ENCODE measurements at places on chromosomes 5 and 9. TPM values are rescaled to one million over a fixed set of nuclear protein-coding genes. Genes with fewer than 3 reads are reported as not detected.

GRCh38 chr9:27471789-27472188 lies 52.3 kb upstream of the IFNK start:
- no peak for DNase-seq

GRCh38 chr5:58043032-58043945 lies 416.6 kb downstream of the PLK2 start:
- DNase-seq: no peak

SPINK13 gene
- total RNA-seq: not detected

- no peak for DNase-seq
These were observed 1.7 kb downstream of the CORO2A start for GRCh38 chr9:98190757-98191105.

GRCh38 chr9:93126825-93127368 lies 7.2 kb downstream of the NINJ1 start:
- no peak for DNase-seq

- DNase-seq: no peak
These were observed 101.7 kb upstream of the TLX3 start for GRCh38 chr5:171207256-171207847.

DNA sequence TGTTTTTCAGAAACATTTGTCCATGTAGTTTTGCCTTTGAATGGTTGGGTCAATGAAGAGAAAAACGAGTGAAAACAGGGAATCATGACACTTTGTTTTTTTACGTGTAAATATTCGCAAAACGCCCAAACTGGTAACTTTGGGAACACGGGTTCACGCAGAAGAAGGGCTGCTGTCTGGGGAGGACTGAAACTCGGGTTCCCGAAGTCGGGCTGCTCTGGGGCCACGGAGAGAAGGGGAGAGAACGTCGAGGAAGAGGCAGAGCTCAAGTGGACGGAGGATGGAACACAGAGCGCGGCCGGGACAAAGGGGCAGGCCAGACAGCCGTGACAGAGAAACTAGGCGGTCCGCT lies 478 bp upstream of the SETD9 start:
- DNase-seq: no peak

DNA sequence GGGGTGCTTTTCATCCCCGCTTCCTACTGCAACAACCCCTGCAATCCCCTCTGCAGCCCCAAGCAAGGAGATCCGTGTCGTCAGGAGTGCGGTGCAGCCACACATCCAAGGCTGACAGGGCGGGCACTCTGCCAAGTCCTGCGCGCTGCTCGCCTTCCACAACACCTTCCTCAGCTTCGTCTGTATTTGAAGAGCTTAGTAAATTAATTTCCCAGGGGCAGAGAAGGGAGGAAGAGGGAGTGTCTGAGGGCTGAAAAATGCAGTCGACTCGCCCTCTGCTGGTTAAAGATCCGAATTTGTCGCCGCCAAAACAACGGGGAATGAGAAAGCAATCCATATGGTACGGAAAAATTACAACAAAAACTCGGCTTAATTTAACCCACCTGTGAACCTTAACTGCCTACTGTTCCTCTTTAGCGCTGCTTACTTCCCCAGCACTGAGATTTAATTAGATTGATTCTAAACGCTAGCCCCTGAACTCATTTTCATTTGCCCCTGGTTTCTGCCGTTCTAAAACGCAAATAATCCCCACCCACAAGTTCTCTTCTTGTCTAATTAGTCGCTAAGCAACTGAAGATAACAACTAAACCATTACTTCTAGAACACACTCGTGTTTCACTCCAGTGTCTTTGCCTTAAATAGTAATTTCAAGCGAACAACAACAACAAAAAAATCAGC lies 10.9 kb upstream of the PCDHB1 start:
- DNase-seq: no peak

GRCh38 chr5:34496701-34497469 lies 159.2 kb upstream of the RAI14 start:
- no peak for DNase-seq

DNA sequence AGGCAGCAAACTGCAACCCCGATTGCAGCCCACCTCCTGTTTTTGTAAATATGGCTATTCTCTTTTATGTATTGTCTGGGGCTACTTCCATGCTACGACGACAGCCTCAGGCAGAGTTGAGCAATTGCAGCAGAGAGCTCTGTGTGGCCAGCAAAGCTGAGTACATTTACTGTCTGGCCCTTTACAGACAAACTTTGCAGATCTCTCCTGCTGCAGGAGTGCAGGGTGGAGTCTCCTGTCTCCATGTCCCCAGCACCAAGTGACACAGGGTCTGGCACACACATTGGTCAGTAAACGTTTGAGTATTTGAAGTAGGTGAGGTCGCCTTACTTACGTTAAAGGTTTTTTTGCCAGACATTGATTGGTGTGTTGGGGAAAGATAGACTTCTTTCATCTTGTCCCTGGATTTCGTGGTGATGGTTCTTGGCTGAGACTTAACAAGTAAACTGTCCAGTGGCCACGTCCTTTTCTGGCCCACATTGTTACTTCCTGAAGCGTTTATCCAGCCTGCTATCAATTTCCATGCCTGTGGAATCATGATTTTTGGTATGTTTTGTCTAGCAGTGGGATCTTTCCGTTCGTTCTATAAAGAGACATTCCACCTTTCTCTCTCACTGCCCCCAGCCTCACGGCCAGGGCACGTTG lies 27.2 kb downstream of the PRRC2B start:
- DNase-seq: no peak

DOCK8 gene
- not detected for total RNA-seq

DNA sequence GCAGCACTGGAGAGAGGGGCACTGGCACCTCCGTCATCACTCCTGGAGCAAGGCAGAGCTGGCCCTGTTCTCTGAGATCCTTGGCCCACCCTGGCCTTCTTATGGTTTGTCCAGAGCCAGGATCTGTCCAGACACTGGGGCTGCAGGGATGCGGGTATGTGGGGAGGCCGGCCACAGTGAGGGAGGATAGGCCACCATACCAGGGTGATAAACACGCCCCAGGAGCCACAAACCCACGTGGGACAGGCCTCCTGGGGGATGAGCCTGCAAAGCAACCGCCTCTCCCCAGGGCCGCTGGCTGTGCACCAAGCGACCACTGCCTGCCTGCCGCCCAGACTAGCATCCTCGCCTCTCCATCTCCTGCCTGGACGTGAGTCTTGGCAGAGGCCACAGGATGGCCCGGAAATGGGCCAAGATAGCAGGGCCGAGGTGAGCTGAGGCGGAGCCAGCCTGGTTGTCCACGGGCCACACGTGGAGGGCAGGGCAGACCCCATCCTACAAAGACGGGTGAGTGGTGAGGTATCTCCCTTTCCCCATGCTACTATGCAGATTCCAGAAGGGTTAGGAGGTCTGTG lies 4.5 kb downstream of the OBP2A start:
- no peak for DNase-seq

GFI1B gene
- total RNA-seq: not detected

CDC20B gene
- total RNA-seq: not detected

GRCh38 chr9:19140259-19140658 lies 13.0 kb upstream of the PLIN2 start:
- no peak for DNase-seq

GRCh38 chr5:143470120-143470519 lies 66.6 kb upstream of the NR3C1 start:
- DNase-seq: no peak

- DNase-seq: no peak
These were observed 1792.3 kb downstream of the EFNA5 start for GRCh38 chr5:105878402-105878801.

- DNase-seq: no peak
These were observed 52.2 kb upstream of the TUT7 start for GRCh38 chr9:86406366-86406765.

DNA sequence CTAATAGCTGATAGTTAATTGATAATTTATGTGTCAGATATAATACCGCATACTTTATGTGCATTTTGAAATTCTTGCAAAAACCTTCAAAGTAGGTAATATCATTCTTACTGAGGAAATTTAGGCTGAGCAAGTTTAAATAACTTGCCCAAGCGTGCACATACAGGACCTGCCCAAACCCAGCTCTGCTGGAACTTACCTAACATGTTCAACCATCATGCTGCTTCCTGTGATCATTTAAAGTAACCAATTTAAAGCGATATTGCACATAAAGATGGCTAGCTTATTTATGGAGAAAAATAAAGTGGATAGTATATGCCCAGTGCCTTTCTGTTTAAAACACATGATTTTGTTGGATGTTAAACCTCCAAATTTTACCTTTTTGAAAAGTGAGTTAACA lies 4.3 kb downstream of the FAM174A start:
- no peak for DNase-seq

Measured in osteocyte (in vitro differentiated cells).